ENCODE measurements at places on chromosomes 12 and 14. TPM values are rescaled to one million over a fixed set of nuclear protein-coding genes. Genes with fewer than 3 reads are reported as not detected.

IAPP gene
- not detected for polyA plus RNA-seq

POTEM gene
- not detected for polyA plus RNA-seq

CLEC9A gene
- polyA plus RNA-seq: 2.5 TPM

GRCh38 chr12:94372461-94372860 lies 87.2 kb downstream of the CEP83 start:
- no peak for DNase-seq

DNA sequence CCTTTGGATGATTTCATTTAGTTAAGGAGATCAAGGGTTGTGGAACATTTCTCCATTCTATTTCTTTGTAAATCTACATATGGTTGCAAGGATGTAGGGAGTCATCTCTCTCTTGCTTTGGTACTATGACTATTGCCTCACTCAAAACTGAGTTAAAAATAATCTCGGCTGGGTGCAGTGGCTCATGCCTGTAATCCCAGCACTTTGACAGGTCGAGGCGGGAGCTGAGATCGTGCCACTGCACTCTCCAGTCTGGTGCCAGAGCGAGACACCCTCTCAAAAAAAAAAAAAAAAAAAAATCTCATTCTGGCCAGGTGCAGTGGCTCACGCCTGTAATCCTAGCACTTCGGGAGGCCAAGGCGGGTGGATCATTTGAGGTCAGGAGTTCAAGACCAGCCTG lies 24.8 kb upstream of the PPM1H start:
- DNase-seq: no peak

- no peak for DNase-seq
Measured at GRCh38 chr12:57869298-57869926, 22.9 kb upstream of the CTDSP2 start.
